HCT116 (cell line): ENCODE measurements at places on chromosomes 4 and X. TPM values are rescaled to one million over a fixed set of nuclear protein-coding genes. Genes with fewer than 3 reads are reported as not detected.

- DNase-seq: no peak
- no peaks in the 10 kb centered on the region for H3K27me3 ChIP-seq
- no peaks in the 10 kb centered on the region for H3K4me1 ChIP-seq
- H3K36me3 ChIP-seq: no peaks in the 10 kb centered on the region
- H3K27ac ChIP-seq: no peak overlapping the region
Measured at GRCh38 chr4:62490635-62491034, 1290.5 kb downstream of the ADGRL3 start.

GRCh38 chrX:42466332-42467046 is 311.5 kb downstream of the PPP1R2C start:
- H3K27ac ChIP-seq: no peak overlapping the region
- H3K4me3 ChIP-seq: no peak overlapping the region
- no peaks in the 10 kb centered on the region for H3K36me3 ChIP-seq

GRCh38 chrX:150873616-150874015 is 24.9 kb downstream of the CD99L2 start:
- 0 out of 2 replicates have a peak, but pooled peaks cover 5% of the 10 kb centered on the region for H3K4me1 ChIP-seq
- no peaks in the 10 kb centered on the region for H3K36me3 ChIP-seq
- no peak overlapping the region for H3K27ac ChIP-seq
- H3K4me3 ChIP-seq: no peak overlapping the region

TMEM144 gene
- total RNA-seq: 12.9 TPM

- DNase-seq: no peak
- H3K27ac ChIP-seq: no peak overlapping the region
- no peaks in the 10 kb centered on the region for H3K27me3 ChIP-seq
- no peak overlapping the region for H3K4me3 ChIP-seq
- no peaks in the 10 kb centered on the region for H3K36me3 ChIP-seq
- H3K4me1 ChIP-seq: peaks cover 2% of the 10 kb centered on the region; the same call in 1 of the 2 replicates
Measured at GRCh38 chrX:47499293-47499692, 16.3 kb upstream of the ZNF41 start.

DNA sequence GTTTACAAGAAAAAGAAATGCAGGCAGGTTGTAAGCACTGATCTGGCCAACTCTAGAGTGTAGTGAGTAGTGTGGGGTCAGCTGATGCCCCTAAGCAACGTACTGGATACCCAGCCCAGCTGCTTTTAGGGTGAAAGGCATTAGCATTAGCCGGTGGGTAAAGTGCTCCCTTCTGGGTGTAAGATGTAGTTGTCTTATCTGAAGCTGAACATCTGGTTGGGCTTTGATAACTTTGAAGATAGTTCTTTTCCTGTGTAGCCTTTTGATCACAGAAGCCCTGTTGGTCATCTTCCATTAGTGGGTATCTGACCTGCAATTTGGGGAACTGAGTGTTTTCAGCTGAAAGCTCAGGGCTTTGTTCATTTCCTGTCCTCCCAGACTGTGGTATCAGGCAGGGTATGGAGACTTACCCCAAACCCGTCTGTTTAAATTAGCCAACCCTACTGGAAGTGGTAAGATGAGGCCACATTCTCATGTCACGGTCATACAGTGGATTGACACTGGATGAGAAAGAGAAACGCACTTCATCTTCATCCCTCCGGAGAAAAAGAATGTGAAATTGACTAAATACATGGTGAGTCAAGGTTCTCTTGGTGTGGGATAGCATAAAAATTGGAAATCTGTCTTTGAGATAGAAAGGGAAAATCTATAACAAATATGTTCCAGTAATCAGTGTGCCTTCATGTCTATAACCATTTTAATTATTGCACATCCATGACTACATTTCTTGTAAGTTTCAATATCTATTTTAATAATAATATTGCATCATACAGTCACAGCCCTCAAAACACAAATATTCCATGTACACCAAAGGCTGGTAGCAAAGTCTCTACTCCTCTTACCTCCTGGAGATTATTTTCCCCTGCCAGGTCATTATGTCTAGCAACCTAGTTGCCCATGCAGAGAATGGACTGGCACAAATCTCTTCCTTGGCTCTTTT is 8.7 kb downstream of the RHOH start:
- H3K4me3 ChIP-seq: no peak overlapping the region
- no peaks in the 10 kb centered on the region for H3K36me3 ChIP-seq
- no peak for DNase-seq
- no peaks in the 10 kb centered on the region for H3K4me1 ChIP-seq

DNA sequence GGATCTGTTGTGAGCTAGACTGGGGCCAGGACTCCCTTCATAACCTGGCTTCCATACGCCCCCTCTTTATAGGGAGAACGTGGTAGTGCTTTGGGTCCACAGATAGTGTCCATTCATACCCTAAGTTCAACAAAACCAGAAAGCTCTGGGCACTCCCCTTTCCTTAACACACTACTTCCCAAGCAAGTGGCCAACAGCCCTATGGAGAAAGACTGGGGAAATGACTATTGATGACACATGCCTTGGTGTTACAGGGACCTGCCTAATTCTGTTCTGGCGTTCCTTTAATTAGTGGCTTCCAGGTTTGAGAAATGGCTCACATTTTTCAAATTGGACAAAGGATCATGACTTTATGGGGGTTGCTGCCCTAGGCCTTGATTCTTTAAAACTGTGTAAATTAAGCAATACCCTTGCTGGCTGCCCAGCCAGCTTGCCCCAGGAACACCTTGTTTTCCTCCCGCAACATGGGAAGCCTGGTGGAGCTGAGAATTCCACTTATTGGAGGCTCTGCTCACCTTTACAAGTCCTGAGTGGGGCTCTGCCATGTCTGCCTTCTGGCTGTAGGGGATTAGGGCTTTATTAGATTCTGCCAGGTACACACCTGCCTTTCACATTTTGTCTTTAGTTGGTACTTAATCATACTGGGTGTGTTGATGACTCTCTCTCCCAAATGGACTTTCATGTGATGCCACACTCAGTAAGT is 61.1 kb downstream of the RGS12 start:
- DNase-seq: no peak
- no peaks in the 10 kb centered on the region for H3K36me3 ChIP-seq
- H3K27ac ChIP-seq: no peak overlapping the region
- H3K4me1 ChIP-seq: no peaks in the 10 kb centered on the region
- H3K4me3 ChIP-seq: no peak overlapping the region
- no peaks in the 10 kb centered on the region for H3K27me3 ChIP-seq

APBB2 gene
- 72.5 TPM for total RNA-seq

PRR27 gene
- total RNA-seq: not detected

ANAPC4 gene
- 29.2 TPM for total RNA-seq

GRCh38 chr4:123443401-123444289 is 47.0 kb downstream of the SPRY1 start:
- no peak for DNase-seq
- H3K4me1 ChIP-seq: no peaks in the 10 kb centered on the region
- no peaks in the 10 kb centered on the region for H3K36me3 ChIP-seq
- no peaks in the 10 kb centered on the region for H3K27me3 ChIP-seq
- no peak overlapping the region for H3K27ac ChIP-seq

DNA sequence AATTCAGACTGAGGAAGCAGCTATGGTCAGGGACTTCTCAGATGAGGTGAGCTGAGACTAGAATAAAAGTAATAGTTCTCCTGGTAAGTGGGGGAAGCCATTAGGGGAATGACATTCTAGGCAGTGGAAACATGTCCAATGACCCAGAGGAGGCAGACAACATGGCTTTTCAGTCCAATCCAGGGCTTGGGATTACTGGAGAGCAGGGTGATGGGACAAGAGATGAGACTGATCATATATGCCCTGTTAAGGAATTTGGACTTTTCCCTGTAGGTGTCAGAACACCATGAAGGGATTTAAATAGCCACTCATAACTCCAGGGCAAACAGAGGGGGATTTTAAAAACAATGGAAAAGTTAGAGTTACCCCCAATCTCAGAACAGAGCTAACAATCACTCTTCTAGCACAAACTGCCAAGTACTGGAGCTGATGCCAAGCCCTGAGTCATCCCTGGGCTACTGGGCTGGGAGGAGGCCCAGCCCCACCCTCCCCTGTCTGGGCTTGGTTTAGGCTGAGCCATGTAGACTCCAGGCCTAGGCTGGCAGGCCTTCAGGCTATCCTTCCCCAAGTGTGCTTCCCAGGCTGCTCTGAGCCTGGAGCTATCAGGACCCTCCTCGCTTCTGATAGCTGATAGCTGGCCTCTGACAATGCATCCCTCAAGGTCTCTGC is 22.7 kb upstream of the MSN start:
- peak; percentile 39 for DNase-seq
- H3K27me3 ChIP-seq: no peaks in the 10 kb centered on the region
- H3K4me3 ChIP-seq: no peak overlapping the region
- H3K36me3 ChIP-seq: no peaks in the 10 kb centered on the region
- H3K4me1 ChIP-seq: peaks cover 35% of the 10 kb centered on the region

GRCh38 chrX:75746891-75747639 is 38.0 kb downstream of the MAGEE2 start:
- H3K4me1 ChIP-seq: no peaks in the 10 kb centered on the region
- no peak overlapping the region for H3K27ac ChIP-seq
- no peaks in the 10 kb centered on the region for H3K36me3 ChIP-seq

WWC2 gene
- 39.1 TPM for total RNA-seq

MAGEA9B gene
- 0.47 TPM for total RNA-seq

GRCh38 chr4:68373513-68373912 is 23.6 kb upstream of the YTHDC1 start:
- H3K4me1 ChIP-seq: peaks cover 23% of the 10 kb centered on the region
- H3K36me3 ChIP-seq: no peaks in the 10 kb centered on the region
- DNase-seq: no peak
- no peak overlapping the region for H3K27ac ChIP-seq
- no peak overlapping the region for H3K4me3 ChIP-seq

DNA sequence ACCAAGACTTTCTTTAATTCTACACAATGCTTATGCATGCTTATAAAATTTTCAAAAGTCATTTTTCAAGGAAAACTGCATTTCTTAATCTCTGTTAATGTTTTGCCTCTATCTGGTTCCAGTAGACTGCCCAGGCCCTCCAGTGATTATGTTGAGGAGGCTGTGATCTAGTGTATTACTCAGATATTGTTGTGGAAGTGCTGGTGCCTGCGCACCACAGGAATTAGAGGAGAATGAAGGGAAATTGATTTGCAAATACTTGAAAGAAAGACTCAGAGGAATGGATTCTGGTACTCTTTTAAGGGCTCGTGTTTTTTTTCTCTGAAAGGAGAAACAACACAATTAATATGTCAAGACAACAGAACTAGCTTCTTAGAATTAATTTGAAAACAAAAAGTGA is 1015.1 kb downstream of the RPA4 start:
- no peak overlapping the region for H3K27ac ChIP-seq
- no peaks in the 10 kb centered on the region for H3K4me1 ChIP-seq
- no peaks in the 10 kb centered on the region for H3K27me3 ChIP-seq
- H3K4me3 ChIP-seq: no peak overlapping the region
- H3K36me3 ChIP-seq: no peaks in the 10 kb centered on the region

DNA sequence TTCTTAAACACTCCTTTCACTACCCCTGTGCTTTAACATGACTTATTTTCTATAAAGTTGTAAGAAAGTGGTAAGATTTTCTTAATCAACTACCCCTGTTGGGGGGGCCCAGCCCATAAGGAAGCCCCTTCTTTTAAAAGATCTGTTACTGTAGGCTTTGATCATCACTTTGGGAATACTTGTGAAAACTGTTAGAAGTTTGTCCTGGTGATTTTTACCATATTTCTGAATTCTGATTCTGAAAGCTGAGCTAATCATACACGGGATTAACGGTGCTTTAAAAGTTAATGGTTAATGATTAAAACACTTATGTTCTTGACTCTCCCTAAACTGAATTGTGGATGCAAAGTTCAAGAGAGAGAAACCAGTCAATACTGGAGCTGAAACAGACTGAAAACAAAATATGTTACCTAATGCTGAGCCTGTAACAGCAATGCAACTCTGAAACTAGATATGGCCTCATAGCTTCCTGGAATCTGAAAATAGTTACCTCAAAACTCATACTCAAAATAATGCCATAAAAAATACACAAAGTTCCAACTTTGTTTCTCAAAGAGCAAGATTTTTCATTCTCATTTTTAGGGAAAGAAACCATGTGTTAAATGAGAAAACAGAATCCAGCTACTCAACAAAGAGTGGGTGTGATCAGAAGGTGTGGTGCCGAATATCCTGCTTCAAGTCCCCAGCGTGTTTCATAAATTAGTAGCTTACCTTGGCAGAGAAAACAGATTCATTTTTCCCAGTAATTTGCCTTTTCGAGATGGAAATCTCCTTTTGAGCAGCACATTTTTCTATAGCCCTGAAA is 31.6 kb downstream of the ADH7 start:
- H3K27me3 ChIP-seq: no peaks in the 10 kb centered on the region
- no peaks in the 10 kb centered on the region for H3K4me1 ChIP-seq
- no peaks in the 10 kb centered on the region for H3K36me3 ChIP-seq
- H3K27ac ChIP-seq: no peak overlapping the region
- H3K4me3 ChIP-seq: no peak overlapping the region
- DNase-seq: no peak

TFE3 gene
- 17.1 TPM for total RNA-seq

DNA sequence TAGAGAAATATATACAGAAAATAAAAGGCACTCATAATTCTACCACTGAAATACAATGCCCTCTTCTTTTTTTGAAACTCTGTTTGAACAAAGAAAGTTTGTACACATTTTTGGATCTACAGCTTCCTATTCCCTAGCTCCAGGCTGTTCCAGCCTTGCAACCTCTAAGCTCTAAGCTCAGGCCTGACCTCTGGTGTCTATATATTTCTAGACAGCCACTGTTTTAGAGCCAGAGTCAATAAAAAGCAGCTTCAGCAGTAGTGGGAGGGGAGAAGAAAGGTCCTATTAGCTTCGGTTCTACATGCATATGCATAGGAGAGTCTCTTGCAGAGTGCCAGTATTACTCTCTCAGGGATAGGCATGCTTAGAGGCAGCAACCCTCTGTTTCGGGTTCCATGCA is 39.7 kb downstream of the CLDN2 start:
- H3K4me1 ChIP-seq: no peaks in the 10 kb centered on the region; the same call in 1 of the 2 replicates
- no peak overlapping the region for H3K4me3 ChIP-seq
- no peaks in the 10 kb centered on the region for H3K27me3 ChIP-seq
- H3K27ac ChIP-seq: no peak overlapping the region

GRCh38 chr4:167711517-167711916 is 380.8 kb upstream of the ANXA10 start:
- H3K36me3 ChIP-seq: no peaks in the 10 kb centered on the region
- no peak overlapping the region for H3K4me3 ChIP-seq
- no peaks in the 10 kb centered on the region for H3K27me3 ChIP-seq
- H3K4me1 ChIP-seq: peaks cover 15% of the 10 kb centered on the region
- no peak overlapping the region for H3K27ac ChIP-seq

- no peak overlapping the region for H3K4me3 ChIP-seq
- H3K27me3 ChIP-seq: no peaks in the 10 kb centered on the region
- no peak overlapping the region for H3K27ac ChIP-seq
- no peak for DNase-seq
- peaks cover 9% of the 10 kb centered on the region; the same call in 1 of the 2 replicates for H3K4me1 ChIP-seq
Measured at GRCh38 chr4:8101213-8102075, 57.2 kb downstream of the ABLIM2 start.

ATP1B4 gene
- not detected for total RNA-seq

- no peak overlapping the region for H3K27ac ChIP-seq
- peak; percentile 28 for DNase-seq
- H3K4me1 ChIP-seq: no peaks in the 10 kb centered on the region
- peaks cover 3% of the 10 kb centered on the region; the same call in 1 of the 2 replicates for H3K27me3 ChIP-seq
Measured at GRCh38 chr4:42519803-42520417, 122.6 kb downstream of the SHISA3 start.
